Activated CD4-positive, alpha-beta T cell treated with anti-CD3 and anti-CD28 coated beads, Interleukin-2, amount 50 U/mL, for 1 hour (primary cell): ENCODE measurements at places on chromosomes 11 and 22.
A peak's percentile ranks its signal among the peaks of the same experiment; 100 is the strongest.

GRCh38 chr11:5737091-5737490, 843 bp downstream of the OR56B1 start:
- no peak for DNase-seq

DNA sequence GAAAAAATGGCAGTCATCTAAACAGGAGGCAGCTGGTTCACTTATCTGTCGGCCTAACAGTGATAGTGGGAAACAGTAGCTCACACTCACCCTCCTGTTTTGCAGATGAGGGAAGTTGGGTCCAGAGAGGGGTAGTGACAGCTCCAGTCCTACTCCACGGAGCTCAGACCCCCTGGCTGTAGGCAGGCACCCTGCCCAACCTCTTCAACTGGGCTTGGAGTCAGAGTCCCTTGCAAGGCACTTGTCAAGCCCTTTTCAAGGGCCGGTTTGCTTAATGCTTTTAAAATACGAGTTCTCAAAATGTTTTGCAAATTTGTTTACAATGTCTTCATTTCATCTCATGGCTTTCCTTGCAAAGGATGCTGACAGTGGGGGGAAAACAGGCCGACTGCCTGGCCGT, 75.1 kb downstream of the BMAL1 start:
- no peak for DNase-seq

DNA sequence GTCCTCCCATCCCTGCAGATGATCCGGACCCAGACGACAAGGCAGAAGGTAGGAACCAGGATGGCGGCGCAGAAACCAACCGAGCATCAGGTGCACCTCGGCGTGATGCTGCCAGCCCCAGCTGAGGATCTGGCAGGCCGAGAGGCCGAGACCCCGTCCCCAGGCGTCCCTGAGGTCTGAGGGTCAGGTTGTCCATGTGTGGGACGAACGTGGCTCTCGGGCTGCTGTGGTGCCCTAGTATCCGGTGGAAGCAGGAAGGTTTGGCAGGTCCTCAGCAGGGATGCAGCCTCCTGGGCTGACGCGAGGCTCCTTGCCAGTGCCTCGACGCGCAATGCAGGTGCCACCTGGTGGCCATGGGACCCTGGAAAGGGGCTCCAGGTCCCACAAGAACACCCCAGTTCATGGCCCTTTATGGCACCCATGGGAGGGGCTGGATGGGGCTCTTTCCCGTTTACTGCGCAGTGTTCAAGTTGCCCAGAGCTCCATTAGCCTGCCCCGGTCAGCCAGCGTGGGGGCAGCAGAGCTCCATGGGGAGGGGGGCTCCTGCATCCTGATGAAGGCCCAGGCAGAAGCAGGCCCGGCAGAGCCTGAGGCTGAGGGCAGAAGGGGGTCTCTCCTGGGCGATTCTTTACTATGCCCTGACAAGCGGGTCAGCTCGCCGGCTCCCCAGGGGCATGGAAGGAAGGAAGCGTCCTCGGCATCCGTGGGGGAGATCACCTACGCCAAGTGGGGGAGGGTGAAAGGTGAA, 129.9 kb downstream of the CTTN start:
- DNase-seq, result no peak

GRCh38 chr22:33580310-33580709, 340.0 kb downstream of the LARGE1 start:
- no peak for DNase-seq

DNA sequence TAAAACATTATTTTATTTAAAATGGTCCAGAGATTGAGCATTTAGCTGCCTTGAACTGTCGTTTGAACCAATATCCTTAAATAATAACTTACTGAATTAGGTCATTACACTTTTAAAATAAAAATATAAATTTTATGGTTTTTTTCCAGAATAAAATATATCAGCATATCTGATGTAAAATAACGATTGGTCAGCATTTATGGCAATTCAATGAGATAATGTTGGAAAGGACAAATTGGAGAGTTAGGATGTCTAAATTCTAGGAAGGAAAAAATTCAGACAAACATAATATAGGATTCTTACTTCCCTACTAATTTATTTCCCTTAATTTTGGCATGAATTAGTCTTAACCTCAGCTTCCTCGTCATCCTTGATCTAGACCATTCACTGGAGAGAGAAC, 113.4 kb downstream of the GRIA4 start:
- no peak for DNase-seq

DNA sequence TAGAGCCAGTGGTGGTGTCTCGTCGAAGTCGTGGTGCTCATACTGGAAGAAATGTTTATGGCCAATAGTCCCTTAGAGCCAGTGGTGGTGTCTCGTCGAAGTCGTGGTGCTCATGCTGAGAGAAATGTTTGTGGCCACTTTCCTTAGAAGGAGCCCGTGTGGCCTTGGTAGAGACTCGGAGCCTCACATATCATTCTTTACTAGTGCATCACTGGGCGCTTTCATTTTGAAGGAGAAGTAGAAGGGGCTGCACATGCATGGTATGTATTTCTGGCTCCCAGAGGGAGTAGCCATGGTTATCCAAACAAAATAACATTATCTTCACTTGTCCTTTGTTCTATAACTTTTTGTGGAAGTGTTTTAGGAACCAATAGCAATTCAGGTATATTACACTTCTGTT, 69.5 kb downstream of the JAM3 start:
- no peak for DNase-seq

DNA sequence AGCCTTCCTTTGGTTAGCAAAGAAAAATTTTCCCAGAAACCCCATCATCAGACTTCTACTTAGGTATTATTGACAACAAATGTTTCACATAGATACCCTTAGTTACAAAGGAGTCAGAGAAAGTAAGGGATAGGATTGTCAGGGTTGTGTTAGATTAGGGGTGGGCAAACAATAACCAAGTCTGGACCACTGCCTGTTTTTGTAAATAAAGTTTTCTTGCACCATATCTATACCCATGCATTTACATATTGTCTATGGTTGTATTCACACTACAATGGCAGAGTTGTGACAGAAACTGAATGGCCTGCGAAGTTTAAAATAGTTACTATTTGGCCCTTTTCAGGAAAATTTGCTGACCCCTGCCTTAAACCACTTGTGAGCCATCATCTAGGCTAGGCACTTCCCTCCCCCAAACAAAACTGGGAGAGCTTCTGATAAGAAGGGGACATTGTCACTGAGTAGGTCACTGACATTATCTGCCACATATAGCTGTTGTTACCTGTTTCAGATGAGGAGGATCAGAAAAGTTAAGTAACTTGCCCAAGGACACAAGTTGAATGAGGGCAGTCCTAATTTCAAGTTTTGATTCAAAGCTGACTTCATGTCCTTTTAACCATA, 40.7 kb upstream of the TMEM135 start:
- no peak for DNase-seq

- DNase-seq, result no peak
Measured at GRCh38 chr22:50675553-50676179, 3.0 kb downstream of the SHANK3 start.

- no peak for DNase-seq
Measured at GRCh38 chr22:48192920-48193319, 1430.5 kb downstream of the TBC1D22A start.

DNA sequence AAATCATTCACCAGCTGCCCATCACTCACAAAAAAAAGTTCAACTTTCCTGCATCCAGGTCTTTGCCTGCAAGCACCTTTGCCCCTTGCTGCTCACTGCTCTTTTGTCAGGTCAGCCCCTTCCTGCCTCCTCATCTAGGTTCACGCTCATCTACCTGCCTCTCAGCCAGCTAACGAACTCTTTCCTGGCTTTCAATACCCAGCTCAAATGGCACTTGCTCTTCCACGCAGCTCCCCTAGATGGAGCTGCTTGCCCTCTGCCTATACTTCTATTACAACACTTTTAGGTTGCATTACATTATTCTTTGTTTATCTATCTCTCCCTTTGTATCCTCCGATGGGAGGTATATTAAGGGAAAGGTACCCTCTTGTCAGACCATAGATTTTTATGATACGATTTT, 78.9 kb upstream of the TBCEL start:
- DNase-seq, result no peak

DNA sequence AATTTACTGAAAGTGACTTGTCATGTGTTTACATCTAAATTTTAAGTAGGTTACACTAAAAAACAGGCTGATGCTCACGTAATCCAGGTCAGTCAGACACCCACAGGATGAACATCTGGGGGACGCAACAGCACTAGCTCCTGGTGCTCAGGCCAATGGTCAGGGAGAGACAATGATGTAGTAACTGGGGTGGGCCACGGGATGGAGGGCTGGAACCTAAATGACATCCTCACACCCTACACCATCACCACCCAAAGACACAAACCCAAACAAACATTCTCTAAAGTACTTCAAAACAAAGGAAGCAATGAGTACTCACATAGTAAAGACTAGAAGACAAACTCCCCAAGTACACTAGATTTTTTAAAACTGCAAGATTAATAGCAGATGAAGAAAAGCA, 53.5 kb upstream of the SLC25A1 start:
- no peak for DNase-seq

DNA sequence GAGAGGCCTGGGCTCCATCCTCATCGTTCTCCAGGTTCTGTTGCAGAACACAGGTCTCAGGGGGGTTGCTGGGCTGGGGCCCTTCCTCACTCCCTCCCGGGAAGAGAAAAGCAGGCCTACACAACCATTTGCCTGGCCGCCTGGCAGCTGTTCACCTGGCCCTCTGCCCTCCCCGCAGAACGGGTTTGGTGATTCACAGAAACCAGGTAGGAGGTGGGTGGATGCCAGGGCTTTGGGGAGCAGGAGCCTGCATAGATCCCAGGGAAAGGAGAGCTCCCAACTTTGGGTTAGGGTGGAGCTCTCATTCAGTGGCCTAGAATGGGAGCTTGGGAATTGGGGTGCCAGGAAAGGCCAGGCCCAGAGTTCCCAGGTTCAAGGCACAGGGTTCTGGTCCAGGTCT, 995 bp downstream of the TMEM134 start:
- DNase-seq, result no peak

DNA sequence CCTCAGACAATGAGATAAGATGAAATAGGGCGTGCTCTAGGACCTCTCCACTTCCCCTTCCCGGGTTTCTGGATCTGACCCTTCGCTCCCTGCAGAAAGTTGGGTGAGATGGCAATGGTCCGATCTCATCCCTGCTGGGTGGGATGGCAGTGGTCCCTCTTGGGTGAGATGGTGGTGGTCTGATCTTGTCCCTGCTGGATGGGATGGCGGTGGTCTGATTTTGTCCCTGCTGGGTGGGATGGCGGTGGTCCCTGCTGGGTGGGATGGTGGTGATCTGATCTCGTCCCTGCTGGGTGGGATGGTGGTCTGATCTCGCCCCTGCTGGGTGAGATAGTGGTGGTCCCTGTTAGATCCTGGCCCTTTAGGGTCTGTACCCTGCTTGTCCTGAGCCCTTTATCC, 21.3 kb downstream of the ST14 start:
- no peak for DNase-seq

DNA sequence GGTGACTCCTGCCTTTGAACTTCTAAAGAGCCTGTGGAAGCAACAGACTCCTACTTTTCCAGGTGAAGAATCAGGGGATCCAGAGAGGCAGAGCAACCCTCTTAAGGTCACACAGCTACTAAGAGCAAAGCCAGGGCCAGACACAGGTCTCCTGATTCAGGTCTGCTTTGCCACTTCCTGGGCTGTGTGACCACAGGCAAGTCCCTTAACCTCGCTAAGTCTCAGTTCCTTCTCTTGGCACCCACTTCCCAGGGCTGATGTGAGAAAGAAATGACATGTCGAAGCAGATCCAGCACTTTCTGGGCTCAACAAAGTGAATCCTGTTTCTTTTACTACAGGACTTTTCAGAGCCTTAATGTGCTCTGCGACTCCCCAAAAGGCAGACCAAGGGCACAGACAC, 30.2 kb downstream of the UQCR10 start:
- no peak for DNase-seq

DNA sequence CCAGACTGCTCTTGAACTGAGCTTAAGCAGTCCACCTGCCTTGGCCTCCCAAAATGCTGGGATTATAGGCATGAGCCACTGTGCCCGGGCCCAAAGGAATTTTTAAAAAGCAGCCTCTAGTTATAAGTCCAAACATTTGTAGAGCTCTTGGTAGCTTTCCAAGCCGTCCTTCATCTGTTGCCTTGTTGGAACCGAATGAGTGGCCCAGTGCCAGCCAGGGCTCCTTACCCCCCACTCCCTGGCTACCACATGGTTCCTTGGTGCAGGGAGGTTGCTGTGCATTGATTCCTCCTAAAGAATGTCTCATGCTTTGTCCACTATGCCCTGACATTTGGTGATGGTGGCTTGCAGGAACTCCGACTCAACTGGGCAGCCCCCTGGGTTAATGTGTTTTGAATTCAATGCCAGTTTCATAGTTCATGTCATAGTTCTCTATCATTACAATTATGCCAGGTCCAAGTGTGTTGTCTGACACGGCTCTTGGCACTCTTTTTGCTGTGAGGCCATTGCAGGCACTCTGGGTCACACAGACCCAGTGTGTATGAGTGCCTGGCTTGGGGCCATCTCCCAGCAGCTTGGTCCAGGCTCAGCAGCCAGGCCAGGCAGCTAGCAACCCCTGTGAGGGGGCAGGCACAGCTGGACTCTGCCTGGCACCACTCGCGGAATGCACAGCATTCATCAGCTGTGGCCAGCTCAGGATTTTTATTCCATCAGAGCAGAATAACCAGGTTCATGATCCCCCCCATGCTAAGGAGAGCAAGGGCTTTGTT, 13.3 kb upstream of the MICALL1 start:
- DNase-seq, result no peak

- DNase-seq, result peak; percentile 90
Measured at GRCh38 chr22:30426388-30427353, 1.1 kb downstream of the MTFP1 start.

GRCh38 chr11:134863294-134863693, 451.3 kb upstream of the B3GAT1 start:
- no peak for DNase-seq

DNA sequence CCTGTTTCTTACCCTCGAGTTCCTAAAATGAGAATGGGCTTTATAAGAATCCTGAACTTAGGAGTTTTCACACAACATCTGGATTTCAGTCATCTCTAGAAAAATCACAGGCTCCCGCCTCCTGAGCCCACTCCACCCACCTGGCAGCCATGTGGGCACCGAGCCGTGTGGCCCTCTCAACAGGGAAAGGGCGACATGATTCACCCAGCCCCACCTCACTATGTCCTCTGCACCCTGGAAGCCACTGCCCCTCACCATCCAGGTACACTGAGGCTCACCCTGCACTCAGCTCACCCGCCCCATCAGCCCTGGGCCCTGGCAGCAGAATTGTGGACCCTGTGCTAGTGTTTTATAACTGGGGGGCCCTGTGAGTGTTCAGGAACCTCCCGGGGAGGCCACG, 101.5 kb downstream of the SHANK2 start:
- DNase-seq, result no peak

- DNase-seq, result no peak
Measured at GRCh38 chr11:112024178-112024772, 933 bp upstream of the DLAT start.

DNA sequence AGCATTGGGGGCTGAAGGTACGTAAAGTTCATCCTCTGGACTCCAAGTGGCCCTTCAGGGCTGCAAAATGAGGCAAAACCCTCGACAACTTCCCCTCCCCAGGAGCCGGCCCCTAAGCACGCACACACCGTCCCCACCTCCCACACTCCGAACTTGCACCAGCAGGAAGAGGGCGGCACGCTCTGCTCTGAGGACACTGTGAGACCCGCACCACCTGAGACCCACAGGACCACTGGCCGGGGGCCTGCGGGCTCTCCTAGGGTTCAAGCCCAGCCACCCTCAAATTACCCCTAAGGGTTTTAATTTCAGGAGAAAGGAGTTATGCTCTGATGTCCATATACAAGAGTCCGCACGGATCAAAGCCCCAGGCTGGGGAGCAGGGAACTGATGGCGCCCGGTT, 49.7 kb upstream of the BID start:
- DNase-seq, result no peak

- no peak for DNase-seq
Measured at GRCh38 chr22:37464181-37464580, 22.0 kb downstream of the MFNG start.
